ENCODE measurements at places on chromosomes 3 and 15.

- DNase-seq, result peak; percentile 50
Measured at GRCh38 chr3:42013691-42014457, 52.0 kb upstream of the ULK4 start.

GRCh38 chr15:73139041-73139743 lies 86.9 kb downstream of the NEO1 start:
- no peak for DNase-seq

GRCh38 chr15:91516866-91517265 lies 336.6 kb upstream of the SLCO3A1 start:
- DNase-seq, result no peak

DNA sequence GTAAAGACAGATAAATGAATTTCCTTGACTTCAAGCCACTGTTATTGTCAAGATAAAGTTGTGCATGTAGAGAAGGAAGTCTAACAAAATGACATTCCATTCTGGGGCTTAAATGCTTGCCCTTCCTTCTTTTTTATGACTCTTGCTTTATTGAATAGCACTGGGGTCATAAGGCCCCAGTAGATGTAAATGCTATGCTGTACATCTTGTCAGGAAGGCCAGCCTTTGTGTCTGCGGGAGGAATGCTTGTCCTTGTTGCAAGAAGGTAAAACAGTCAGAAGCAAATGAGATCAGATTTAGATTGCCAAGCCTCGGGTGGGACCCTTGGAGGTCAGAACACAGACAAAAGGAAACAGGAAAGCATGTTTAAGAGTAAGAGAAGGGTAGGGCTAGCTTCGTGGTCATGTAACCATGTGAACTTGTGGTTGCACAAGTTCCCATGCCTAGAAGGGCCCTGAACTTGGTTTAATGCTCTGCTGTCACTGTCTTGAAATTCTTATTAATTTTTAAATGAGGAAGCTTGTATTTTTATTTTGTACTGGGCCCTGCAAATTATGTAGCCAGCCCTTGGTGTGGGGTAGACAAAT lies 81.5 kb downstream of the PPM1L start:
- DNase-seq, result peak; percentile 69

DNA sequence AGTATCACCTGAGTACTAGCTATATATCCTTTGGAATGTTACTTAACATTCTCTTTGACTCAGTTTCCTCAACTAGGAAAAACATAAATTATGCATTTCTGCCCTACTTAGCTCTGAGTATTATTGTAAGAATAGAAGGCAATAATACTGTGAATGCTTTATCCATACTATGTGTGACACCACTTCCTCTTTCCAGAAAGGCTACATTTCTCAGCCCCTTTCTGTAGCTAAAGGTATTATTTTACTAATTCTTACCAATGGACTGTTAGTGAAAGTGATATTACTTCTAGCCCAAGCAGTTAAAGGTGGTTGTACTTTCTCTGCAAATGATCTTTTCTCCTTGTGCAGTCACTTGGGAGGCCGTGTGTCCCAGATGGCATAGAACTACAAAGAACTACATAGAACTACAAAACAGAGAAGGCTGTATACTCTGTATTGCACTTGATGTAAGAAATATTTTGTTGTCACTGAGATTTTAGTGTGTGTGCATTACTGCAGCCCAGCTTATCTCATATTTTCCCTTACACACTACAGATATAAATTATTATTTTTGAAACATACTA lies 35.1 kb downstream of the MYH15 start:
- DNase-seq, result no peak

- no peak for DNase-seq
Measured at GRCh38 chr3:29333576-29333975, 52.7 kb downstream of the RBMS3 start.

- DNase-seq, result no peak
Measured at GRCh38 chr15:49134683-49135341, 20.6 kb downstream of the COPS2 start.

DNA sequence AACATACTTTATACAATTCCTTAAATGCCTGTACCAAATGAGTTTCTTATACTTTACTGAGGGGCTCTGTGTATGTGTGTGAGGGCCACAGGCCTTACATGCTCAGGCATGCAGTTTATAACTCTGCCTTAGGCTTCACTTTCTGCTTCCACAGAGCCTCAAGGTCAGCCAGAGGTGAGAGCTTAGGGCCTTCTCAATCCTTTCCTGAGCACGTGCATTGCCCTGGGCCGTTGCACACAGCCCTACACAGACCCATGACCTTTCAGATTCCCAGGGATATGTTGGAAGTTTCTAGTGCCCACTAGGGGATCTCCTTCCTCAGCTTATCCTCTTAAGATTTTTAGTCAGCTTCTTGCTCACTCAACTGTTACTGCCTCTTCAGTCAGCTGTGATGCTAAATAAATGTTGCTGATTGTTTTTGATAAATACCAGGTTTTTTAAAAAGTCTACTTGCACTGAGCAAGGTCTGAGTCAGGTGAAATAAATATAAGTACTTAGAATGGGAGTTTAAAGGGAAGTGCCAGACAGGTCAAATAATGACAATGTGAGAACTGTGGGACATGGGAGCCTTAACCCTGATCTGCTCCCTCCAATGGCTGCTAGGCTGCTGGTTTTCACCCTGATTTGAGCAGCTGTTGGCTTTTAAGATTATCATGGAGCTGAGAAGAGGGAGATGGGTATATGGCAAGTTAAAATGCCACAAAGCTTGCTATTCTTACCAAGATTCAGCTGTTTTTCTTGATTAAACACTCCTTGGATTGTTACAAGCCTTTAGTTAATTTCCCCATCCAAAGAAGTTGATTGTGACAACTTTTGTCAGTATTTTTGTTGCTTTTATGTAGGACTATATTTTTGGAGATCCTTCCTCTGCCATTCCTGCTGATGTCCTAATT lies 169.5 kb downstream of the PLD1 start:
- peak; percentile 28 for DNase-seq

GRCh38 chr15:92751528-92751927 lies 96.0 kb upstream of the FAM174B start:
- no peak for DNase-seq

DNA sequence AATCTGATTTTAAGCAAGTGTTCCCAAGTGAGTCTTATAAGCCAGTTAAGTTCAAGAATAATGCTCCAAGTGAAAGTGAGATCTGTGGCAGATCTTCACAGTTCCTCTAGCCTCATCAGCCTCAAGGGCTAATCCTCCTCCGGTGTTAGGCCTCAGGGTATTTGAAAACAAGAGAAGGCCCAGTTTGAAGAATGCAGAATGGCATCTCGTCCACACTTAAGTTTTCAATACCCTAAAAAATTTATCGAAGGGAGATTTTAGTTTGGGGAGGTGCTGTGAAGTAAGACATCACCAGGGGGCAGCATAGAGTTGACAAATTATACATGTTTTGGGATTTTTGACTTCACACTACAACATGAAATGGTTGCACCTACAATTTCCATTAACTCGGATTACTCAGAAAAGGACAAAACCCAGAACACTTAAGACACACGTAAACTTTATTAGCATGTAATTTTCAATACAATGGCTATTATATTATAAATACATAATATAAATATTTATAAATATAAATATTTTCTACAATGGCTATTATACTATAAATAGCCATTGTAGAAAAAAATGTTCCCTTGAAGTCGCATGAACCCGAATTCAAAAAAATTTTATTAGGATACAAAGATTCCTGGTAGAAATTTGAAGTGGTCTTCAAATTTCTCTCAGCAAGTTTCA lies 2.3 kb upstream of the TMEM266 start:
- peak; percentile 79 for DNase-seq

- no peak for DNase-seq
Measured at GRCh38 chr3:45552794-45553371, 41.7 kb upstream of the LIMD1 start.

DNA sequence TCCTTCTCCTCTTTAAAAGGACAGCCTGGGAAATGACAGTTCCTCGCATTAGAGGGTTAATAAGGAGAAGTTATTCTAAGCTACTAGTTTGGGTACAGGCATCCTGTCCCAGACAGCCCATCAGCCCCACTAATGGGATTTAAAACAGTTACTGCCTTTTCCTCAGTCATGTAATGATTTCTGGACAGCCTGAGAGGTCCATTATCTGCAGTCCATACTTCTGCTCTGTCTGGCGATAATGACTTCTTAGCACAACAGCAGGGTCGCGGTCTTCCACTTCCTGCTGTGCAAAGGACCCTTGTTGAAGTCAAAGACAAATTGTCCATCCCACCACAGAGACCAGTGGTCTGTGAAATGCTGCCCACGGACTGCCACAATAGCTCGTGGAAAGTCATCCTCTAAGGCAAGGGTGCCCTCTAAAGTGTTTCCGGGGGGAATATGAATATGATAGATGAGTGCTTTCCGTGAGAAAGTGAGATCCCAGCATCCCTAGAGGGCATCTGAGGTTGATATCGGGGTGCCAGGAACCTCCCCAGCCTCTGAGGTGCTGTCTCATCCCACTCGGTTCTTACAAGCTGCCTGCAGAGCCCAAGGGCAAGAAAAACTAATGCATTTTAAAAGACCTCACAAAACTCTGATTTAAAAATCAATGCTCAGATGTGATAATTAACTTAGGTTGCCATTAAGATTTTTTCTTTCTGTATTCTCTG lies 100.7 kb downstream of the SHOX2 start:
- no peak for DNase-seq

DNA sequence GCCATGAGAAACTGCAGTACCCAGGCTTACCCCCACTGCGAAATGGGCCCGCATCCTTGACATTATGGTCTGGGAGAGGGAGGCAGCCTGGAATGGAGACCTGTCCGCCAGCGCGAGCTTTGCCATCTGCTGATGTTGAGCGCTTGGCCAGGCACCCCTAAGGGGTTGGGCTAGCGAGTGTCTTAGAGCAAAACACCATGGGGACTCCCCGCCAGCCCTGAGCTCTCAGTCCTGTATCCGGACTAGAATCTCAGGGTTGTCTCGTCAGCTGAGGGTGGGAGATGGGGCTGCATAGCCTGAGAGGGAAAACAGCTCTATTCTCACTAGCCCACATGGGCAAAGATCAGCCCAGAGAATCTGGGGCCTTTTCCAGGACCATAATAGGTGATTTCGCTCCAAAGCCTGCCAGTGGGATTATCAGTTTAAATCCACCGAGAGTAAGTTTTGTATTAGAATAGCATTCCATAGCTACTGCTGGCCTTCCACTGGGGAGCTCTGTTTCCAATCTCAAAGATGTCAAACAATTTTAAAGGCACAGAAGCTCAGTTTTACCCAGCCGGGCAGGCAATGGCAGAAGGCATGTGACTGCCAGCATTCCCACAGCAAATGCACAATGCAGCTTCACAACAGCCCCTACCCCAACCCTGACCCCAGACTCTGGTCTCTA lies 167.5 kb upstream of the TPM1 start:
- DNase-seq, result no peak

GRCh38 chr15:85766001-85766831 lies 28.5 kb downstream of the KLHL25 start:
- DNase-seq, result no peak

DNA sequence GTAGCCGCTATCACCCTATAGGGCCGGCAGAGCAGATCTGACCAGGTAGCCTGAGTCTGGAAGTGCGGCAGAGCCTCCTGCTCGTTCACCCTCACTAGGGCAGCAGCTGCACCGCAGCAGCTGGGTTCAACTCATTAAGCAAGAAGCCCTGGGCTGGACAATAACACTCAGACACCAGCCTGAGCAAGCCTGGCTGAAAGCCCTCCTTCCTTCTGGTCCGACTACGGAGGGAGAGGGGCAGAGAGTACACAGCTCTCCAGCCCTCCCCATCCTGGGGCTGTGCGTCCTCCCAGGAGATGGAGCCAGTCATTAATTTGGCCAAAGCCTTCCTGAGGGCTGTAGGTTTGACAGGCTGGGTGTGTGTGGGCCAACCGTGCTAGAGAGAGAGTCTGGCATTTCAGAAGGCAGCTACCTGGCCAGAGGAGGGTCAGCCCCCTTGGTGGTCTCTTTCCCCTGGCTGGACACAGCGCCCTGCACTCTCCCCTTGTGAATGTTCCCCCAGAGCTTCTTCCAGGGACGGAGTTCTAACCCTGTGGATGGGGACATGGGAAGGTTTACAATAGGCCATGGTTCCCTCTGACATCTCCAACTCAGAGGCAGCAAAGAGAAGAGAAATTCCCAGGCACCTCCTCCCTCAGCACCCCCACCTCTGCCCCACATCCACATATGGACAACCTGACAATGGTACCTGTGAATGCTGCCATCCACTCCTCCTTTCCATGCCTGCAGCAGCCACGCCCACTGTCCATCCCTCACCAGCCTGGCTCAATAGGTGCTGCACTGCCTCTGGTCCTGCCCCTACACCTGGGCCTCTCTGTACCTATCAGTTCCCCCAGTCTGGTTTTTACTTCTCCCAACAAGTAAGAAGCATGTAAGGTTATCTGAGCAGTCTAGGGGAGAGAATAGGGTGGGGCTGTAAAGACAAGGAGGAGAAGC lies 6.5 kb downstream of the CHRNB4 start:
- DNase-seq, result peak; percentile 6

- no peak for DNase-seq
Measured at GRCh38 chr15:60255390-60255789, 142.4 kb downstream of the ANXA2 start.

DNA sequence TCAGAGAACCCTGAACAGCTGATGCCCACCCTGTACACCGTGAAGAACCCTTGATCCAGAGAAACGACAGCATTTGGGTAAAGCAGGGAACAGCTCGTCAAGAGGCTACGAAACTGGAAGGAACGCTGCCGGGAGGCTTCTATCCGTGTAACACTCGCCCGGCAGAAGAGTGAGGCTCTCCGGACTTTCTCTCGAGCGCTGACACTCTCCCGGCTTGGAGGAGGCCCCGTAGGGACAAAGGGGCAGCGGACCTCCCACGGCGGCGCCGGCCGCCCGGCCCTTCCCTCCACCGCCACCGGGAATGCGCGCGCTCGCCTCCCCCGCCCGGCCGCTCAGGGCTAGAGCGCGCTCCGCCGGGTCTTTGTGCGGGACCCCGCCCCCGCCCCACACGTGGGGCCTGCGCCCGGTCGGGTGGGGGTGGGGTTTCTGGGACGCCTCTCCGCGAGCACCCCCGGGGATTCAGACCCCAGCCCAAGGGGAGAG lies 1.7 kb downstream of the HYAL2 start:
- DNase-seq, result peak; percentile 63
